ENCODE measurements at places on chromosomes 1 and 21.

DNA sequence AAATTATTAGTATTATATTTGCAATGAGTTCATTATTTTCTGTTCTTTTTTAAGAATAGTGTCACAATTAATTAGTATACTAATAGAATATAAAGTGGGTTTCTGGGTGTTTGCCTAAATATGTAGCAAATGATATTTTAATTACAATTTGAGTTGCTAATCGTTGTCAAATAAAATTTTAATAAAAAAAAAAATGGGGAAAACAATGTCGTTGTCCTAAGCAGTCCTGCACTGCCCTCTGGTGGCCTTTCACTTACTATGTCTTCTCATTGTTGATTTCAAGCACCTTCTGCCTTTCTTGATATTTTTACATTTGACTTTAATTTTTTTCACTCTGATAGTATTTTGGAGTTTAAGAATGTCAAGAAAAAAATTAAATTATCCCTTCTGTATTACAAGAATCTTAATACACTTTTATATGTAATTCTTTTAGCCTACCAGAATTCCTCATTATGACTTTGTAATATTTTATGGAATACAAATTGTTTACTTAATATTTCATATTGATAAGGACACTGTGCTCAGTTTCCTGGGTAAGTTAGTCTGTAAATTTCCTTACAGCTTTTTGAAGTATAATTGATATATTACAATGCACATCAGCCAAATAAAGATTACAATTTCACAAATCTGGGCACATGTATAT, 104.5 kb upstream of the FMN2 start:
- DNase-seq = peak; percentile 44

DNA sequence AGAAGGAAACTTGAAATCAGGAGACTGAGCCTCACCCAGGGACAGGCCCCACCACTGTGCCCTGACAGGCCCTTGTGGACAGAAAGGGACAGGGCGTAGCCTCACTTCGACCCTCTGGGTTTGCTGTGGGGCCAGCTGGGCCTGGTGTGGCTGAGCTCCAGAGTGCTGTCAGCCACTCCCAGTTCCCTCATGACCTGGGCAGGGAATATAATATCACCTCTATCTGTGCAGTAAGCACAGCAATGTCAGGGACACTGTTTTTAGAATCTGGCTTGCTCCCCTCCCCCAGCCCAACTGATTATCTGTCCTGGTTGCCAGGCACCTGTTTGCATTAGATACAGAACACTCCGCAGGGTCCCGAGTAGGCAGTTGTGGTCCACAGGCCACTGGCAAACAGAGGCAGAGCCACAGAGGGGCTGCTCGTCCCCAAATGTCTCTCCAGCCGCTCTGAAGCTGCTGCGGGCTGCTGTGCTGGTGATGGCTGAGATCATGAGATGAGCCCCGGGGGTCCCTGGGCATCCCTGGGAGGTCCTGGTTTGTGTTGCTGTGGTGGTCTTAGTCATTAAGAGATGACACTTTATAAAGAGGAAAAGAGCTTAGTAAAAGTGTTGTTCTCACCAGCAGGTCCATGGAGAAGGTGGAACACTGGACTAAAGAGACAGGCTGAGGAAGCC, 51.6 kb downstream of the ETS2 start:
- DNase-seq = no peak

DNA sequence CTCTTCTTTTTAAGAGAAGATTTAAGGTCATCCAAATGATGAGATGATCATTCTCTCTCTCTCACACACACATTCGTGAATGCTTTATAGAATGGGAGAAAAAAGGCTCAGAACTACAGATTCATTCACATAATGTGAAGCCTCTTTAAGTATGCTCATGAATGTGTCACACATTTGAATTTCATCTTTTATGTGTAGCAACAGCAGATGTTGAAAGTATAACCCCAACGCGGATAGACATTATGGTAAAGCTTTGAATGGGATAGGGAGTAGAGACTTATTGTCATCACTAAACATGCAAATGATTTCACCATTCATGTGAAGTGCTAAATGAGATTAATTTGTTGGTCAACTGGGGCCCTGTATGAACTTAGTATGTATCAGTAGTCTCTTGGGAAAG, 15.7 kb upstream of the PKN2 start:
- DNase-seq = no peak

DNA sequence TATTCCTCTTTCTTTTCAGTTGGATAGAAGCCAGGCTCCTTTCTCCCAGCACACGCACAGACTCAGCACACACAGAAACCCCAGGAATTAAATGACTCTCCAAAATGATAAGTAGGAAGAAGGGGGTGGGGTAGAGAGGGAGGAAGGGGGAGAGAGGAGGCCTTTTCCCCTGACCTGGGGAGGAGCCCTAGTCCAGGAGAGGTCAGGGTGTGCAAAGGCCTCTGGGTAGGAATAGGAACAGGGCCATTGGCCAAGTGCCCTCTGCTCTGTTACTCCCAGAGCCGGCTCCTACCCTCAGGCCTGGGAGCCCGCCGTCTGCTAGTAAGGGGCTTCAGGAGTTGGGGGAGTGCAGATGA, 35.6 kb upstream of the PUM1 start:
- DNase-seq = no peak

All from activated CD8-positive, alpha-beta T cell treated with anti-CD3 and anti-CD28 coated beads, Interleukin-2, amount 10 ng/mL, durations not matched to agents 7 days and 5 days (primary cell).